NCI-H1930 (cell line): ENCODE measurements at places on chromosomes 2 and 18.

- no peak for DNase-seq
Observed at GRCh38 chr2:63849381-63850203, 7.9 kb downstream of the UGP2 start.

- DNase-seq: no peak
Observed at GRCh38 chr2:196590286-196590685, 49.2 kb upstream of the CCDC150 start.

DNA sequence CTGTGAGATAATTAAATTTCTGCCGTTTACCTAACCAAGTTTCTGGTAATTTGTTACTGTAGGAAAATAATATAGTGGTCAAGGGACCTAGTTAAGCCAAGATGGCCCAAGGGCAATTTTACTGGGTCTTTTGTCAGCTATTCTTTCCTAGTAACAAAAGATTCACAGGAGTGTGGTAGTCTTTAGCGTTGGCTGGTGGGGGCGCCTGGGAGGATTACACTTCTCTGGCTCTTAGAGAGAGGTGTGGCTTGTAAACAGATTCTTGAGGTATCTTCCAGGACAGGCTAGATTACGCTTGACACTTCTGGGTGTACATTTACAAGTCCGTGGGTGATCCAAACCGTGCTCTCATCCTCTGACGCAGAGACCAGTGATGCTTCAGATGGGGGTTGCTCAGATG is 3.3 kb upstream of the ACOXL start:
- DNase-seq: no peak

GRCh38 chr2:219172231-219173154 is 2.7 kb upstream of the SLC23A3 start:
- no peak for DNase-seq

DNA sequence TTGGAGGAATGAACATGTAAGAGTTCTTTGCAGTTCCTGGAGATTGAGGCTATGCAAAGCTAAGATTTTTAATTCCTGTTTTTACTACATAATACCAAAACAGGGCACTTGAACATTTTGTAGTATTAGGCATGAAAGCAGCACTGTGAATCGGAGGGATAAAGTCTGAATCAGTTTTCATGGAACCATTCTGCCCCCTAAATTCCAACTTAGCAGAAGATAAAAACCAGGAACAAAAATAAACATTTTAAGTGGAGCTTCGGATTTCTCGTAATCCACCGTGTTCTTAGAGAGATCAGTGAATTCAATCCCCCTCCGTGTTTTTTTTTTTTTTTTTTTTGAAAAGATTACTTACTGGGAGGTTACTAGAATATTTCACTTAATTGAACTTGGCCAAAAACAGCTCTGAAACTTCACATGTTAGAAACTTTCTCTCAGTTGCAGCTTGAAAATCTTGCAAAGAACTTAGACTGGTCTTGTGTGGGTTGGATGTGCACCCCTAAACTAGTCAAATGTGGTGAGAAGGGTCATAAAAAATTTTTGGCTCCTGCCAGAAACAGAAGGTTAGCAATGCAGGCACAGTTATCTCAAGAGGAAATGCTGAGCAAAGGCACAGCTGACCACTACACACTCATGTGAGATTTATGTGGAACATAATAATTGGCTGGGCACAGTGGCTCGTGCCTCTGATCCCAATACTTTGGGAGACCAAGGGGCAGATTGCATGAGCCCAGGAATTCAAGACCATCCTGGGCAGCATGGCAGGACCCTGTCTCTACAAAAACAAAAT is 145.4 kb upstream of the RNF152 start:
- DNase-seq: no peak

- no peak for DNase-seq
Observed at GRCh38 chr18:66795051-66795450, 191.2 kb upstream of the CDH19 start.
